T-helper 2 cell treated with Interferon-gamma antibody and Interleukin-4, amounts not matched to agents 5 μg/mL and 100 μg/mL, for 36 hours (primary cell): ENCODE measurements at places on chromosomes 3 and 15.

DNA sequence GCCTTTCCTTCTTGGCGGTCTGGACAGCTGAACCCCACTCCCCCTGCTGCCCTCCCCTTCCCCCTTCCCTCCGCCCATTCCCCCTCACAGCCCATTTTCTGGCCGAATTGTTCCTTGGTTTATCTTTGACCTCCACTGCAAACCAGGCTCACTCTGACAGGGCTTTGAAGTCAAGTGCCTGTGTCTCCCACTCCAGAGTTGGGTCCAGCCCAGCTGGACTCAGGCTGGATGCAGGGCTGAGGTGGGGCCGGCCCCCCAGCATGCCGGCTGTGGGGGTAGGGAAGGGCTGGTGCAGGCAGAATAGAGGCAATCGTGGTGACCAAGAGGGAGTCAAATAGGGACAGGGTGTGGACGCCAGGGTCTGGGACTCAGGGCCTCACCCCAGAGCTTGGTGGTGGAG, 57.0 kb upstream of the MRPS22 start:
- no peak overlapping the region for H3K27ac ChIP-seq
- H3K4me3 ChIP-seq, result no peak overlapping the region
- no peaks in the 10 kb centered on the region for H3K36me3 ChIP-seq
- DNase-seq, result no peak

DNA sequence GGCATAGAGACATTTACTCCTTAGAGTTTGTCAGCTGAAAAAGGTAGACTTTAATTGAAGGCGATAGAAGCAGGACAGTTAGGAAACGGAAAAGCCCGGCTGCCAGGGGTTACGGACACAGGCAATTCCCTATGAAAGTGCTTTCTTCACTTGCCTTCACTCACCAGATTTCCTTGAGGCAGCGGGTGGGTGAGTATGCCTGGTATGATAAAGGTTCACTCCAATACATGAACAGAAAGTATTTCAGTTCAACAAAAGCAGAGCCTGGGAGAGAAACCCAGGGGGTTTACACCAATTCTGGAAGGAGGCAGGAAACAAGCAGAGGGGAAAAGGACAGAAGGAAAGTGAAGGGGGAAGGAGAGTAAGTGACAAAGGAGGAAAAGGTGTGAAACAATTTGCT, 53.9 kb downstream of the QTRT2 start:
- no peak for DNase-seq
- H3K27ac ChIP-seq, result no peak overlapping the region
- H3K4me1 ChIP-seq, result no peaks in the 10 kb centered on the region
- no peak overlapping the region for H3K4me3 ChIP-seq
- no peaks in the 10 kb centered on the region for H3K36me3 ChIP-seq
- peaks cover 20% of the 10 kb centered on the region for H3K27me3 ChIP-seq

- DNase-seq, result no peak
- H3K36me3 ChIP-seq, result peaks cover 55% of the 10 kb centered on the region
- H3K4me1 ChIP-seq, result peaks cover 4% of the 10 kb centered on the region
- no peak overlapping the region for H3K4me3 ChIP-seq
These were observed 13.8 kb downstream of the BDH1 start for GRCh38 chr3:197541756-197542539.

DNA sequence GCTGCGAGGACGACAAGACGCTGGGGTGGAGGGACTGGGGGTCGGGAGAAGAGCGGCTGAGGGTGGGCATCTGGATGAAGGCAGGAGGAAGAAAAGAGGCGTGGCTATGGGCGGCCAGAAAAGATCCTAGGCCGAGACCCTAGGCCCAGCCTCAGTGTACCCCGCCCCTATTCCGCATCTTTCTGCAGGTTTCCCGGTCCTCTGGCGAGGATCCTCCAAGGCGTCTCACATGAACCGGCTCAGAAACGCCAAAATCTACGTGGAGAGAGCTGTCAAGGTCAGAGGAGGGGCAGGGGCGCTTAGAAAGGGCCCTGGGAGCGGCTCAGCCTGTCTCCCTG, 340 bp downstream of the TTLL3 start:
- DNase-seq, result no peak
- H3K4me3 ChIP-seq, result peak overlapping the region; percentile 14
- peaks cover 28% of the 10 kb centered on the region for H3K4me1 ChIP-seq
- no peaks in the 10 kb centered on the region for H3K27me3 ChIP-seq

GRCh38 chr3:104548401-104548800, 818.3 kb upstream of the ALCAM start:
- H3K36me3 ChIP-seq, result no peaks in the 10 kb centered on the region
- H3K4me1 ChIP-seq, result no peaks in the 10 kb centered on the region
- H3K27me3 ChIP-seq, result no peaks in the 10 kb centered on the region
- H3K27ac ChIP-seq, result no peak overlapping the region
- no peak for DNase-seq
- H3K4me3 ChIP-seq, result no peak overlapping the region

DNA sequence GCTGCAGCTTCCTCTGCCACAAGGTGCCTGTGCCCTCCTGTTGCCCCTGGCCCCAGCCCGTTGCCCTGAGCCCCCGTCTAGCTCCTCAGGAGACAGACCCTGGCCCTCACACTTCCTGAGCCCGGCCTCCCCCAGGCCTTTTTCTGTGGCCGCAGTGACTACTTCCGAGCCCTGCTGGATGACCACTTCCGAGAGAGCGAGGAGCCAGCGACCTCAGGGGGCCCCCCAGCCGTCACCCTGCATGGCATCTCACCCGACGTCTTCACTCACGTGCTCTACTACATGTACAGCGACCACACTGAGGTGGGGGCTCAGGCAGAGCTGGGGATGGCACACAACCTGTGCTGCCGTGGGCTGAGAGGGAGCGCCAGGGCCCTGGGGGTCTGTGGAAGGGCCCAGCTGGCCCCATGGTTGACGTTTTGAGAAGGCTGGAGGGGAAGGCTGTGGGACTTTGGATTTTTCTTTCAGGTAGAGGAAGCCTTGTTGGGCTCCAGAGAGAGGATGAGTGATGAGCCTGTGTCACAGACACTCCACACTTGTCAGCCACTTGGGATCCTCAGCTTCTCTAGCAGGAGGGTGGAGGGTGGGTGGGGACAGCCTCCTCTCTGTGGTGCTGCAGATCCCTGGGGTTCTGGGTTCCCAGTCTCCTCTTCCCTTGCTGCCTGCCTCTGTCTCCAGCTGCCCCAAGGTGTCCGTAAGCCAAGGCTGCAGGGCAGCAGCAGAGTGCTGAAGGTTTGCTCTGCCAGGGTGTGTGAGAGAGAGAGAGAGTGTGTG, 5.0 kb downstream of the ABTB1 start:
- no peaks in the 10 kb centered on the region for H3K27me3 ChIP-seq
- peaks cover 10% of the 10 kb centered on the region for H3K4me1 ChIP-seq
- no peaks in the 10 kb centered on the region for H3K36me3 ChIP-seq
- no peak overlapping the region for H3K27ac ChIP-seq
- no peak for DNase-seq

GRCh38 chr15:72252663-72253299, 19.6 kb downstream of the PARP6 start:
- H3K4me1 ChIP-seq, result peaks cover 10% of the 10 kb centered on the region
- no peak for DNase-seq
- no peaks in the 10 kb centered on the region for H3K27me3 ChIP-seq
- H3K36me3 ChIP-seq, result peaks cover 62% of the 10 kb centered on the region

GRCh38 chr15:100405179-100405578, 63.4 kb upstream of the ADAMTS17 start:
- H3K36me3 ChIP-seq, result no peaks in the 10 kb centered on the region
- DNase-seq, result no peak
- no peak overlapping the region for H3K27ac ChIP-seq
- no peak overlapping the region for H3K4me3 ChIP-seq
- no peaks in the 10 kb centered on the region for H3K4me1 ChIP-seq
- H3K27me3 ChIP-seq, result no peaks in the 10 kb centered on the region

- no peak overlapping the region for H3K4me3 ChIP-seq
- no peaks in the 10 kb centered on the region for H3K4me1 ChIP-seq
- H3K27me3 ChIP-seq, result peaks cover 13% of the 10 kb centered on the region
- H3K27ac ChIP-seq, result no peak overlapping the region
- DNase-seq, result no peak
These were observed 13.7 kb downstream of the FGF7 start for GRCh38 chr15:49436751-49437150.

DNA sequence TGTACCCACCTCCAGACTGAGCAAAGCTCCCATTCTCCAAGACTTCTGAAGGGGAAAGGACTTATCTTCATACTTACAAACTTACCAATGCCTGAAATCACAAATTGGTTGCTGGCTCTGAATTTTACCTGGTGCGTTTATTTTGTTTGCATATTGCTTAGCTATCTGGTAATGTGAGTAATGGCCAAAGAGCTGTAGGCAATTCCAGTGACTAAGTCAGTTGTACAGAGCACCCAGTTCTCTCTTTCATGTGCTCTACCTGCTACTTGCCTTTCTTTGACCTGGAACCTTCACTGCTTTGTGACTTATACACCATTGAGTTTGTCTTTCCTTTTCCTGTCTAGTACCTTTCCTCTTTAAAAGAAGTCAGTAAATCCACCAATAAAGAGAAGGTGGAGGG, 755.9 kb upstream of the LMCD1 start:
- no peaks in the 10 kb centered on the region for H3K27me3 ChIP-seq
- no peaks in the 10 kb centered on the region for H3K4me1 ChIP-seq
- no peaks in the 10 kb centered on the region for H3K36me3 ChIP-seq
- no peak for DNase-seq

DNA sequence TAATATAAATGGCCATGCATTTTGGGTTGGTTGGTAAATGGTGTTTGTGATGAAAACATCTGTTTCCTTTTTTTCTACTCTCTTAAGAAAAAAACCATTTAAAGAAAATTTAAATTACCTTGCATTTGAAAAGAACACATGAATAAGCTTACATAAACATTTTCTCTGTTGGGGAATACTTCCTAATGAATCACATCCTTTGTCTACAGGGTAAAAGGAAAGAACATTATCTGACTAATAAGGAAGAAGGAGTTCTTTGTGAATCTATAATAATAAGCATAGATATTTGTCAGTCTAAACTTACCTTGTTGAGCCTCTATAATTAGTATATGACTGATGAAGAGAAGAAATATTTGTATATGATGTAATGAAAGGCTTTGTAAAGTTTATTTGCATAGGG, 254.1 kb upstream of the ZNF717 start:
- H3K27ac ChIP-seq, result no peak overlapping the region
- no peak overlapping the region for H3K4me3 ChIP-seq
- no peak for DNase-seq
- H3K4me1 ChIP-seq, result no peaks in the 10 kb centered on the region
- H3K36me3 ChIP-seq, result no peaks in the 10 kb centered on the region

GRCh38 chr3:147418808-147419701, 9.9 kb downstream of the ZIC1 start:
- H3K36me3 ChIP-seq, result no peaks in the 10 kb centered on the region
- DNase-seq, result no peak
- no peak overlapping the region for H3K4me3 ChIP-seq
- peaks cover 87% of the 10 kb centered on the region for H3K27me3 ChIP-seq
- no peak overlapping the region for H3K27ac ChIP-seq
- H3K4me1 ChIP-seq, result no peaks in the 10 kb centered on the region

- H3K4me3 ChIP-seq, result no peak overlapping the region
- H3K36me3 ChIP-seq, result no peaks in the 10 kb centered on the region
- H3K4me1 ChIP-seq, result no peaks in the 10 kb centered on the region
These were observed 20.5 kb upstream of the STAG1 start for GRCh38 chr3:136772709-136773108.

DNA sequence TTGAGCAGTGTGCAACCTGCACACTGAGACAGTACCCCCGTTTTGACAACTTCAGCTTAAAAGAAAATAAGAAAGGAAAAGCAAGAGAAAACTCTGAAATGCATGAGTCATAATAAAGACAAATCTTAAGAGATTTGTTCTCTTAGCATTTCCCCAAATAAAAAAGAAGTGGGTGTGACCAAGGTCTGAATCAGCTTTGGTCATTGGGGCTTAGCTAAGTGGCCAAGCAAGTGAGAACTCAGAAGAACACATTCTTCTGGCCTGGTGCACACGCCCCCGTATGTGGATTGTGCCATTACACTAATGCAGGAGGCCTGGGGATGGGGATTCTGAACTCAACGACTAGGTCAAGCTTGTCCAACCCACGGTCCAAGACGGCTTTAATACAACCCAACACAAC, 56.9 kb upstream of the PDZRN3 start:
- no peaks in the 10 kb centered on the region for H3K4me1 ChIP-seq
- H3K27me3 ChIP-seq, result no peaks in the 10 kb centered on the region
- no peak overlapping the region for H3K27ac ChIP-seq
- DNase-seq, result no peak
- no peak overlapping the region for H3K4me3 ChIP-seq

GRCh38 chr15:61336026-61336638, 107.0 kb upstream of the RORA start:
- no peak overlapping the region for H3K27ac ChIP-seq
- peaks cover 2% of the 10 kb centered on the region for H3K27me3 ChIP-seq
- no peak for DNase-seq
- H3K4me1 ChIP-seq, result no peaks in the 10 kb centered on the region
- H3K36me3 ChIP-seq, result no peaks in the 10 kb centered on the region

DNA sequence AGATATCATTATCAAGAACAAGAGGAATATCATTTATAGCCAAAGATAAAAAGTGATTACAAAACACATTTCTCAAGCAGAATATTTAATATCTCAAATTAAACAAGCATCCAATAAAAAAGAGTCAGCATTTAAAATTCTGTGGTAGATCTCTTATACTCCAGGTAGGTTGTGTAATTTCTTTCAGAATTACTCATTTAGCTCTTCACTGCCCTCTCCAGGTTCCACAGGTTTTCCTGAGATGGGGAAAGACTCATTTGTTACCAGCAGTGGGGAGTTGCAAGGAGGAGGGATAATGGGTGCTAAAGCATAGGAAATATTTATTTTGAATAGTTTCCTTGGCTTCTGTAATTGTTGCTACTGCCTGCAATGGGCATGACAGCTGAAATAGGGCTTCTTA, 83.1 kb upstream of the RASGRP1 start:
- DNase-seq, result no peak
- no peaks in the 10 kb centered on the region for H3K27me3 ChIP-seq
- H3K4me3 ChIP-seq, result no peak overlapping the region
- H3K4me1 ChIP-seq, result peaks cover 63% of the 10 kb centered on the region
- H3K36me3 ChIP-seq, result peaks cover 14% of the 10 kb centered on the region
- H3K27ac ChIP-seq, result no peak overlapping the region
